ENCODE measurements at places on chromosomes 16 and 17. TPM values are rescaled to one million over a fixed set of nuclear protein-coding genes. Genes with fewer than 3 reads are reported as not detected.

- DNase-seq, result no peak
These were observed 199.1 kb downstream of the XYLT1 start for GRCh38 chr16:17271687-17272086.

DNA sequence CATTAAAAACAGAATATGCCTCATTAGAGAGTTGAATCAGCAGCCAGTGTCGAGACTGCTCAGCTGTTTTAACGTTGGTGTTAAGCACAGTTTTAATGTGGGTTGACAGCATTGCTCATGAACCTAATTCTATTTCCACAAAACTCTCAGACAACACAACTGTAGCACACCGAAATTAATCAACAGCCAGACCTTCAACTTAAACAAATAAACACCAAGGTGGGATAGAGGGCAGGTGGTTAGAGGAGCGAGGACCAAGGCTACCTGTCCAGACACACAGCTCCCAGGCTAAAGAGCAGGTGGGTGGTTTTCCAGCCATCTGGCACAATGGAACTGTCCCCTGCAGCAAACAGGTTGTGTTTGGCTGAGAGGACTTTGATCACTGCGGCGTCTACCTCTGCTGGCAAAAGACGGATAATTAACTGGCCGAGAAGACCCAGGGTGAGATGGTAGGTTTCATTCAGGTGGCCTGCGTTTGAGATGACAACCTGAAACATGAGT, 69.6 kb upstream of the ATP2A3 start:
- DNase-seq, result no peak

Gene TP53TG3
- total RNA-seq, result not detected

Gene TAT
- total RNA-seq, result 0.35 TPM

Gene IRF8
- total RNA-seq, result not detected

GRCh38 chr17:29710520-29710884, 87.8 kb upstream of the CORO6 start:
- no peak for DNase-seq

DNA sequence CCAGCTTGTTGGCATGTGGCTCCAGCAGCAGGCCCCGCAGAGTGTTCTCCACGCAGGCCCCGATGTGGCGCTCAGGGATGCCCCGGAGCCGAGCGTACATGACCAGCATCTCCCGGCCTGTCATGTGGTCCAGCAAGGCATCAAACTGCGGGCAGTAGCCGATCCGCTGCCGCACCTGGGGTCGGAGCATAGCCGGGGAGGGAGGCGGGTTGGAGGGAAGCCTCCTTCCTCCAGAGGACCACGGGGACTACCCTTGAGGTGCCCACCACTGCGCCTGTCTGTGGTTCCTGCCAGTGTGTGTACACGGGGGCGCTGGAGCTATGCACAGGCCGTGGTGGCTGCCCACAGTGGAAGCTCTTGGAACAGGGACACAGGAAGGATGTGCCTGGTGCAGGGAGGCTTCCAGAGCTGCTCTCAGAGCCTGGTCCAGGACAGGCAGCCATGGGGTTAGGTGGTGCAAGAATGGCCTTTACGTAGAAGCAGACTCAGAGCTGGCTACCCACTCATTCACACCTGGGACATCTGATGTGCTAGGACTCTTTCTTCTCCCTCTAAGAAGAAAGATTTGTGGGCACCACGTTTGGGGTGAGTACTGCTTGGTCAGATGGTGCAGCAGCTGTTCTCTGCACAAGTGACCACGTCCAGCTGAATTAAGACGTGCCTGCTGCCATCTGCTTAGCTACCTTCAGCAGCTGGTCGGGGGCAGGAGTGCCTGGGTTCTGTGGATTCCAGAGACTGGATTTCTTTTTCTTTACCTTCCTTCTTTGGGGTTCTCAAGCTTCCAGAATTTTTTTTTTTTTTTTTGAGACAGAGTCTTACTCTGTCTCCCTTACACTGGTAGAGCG, 11.3 kb upstream of the RNPS1 start:
- DNase-seq, result peak; percentile 90

Gene GOSR2
- 77.7 TPM for total RNA-seq

DNA sequence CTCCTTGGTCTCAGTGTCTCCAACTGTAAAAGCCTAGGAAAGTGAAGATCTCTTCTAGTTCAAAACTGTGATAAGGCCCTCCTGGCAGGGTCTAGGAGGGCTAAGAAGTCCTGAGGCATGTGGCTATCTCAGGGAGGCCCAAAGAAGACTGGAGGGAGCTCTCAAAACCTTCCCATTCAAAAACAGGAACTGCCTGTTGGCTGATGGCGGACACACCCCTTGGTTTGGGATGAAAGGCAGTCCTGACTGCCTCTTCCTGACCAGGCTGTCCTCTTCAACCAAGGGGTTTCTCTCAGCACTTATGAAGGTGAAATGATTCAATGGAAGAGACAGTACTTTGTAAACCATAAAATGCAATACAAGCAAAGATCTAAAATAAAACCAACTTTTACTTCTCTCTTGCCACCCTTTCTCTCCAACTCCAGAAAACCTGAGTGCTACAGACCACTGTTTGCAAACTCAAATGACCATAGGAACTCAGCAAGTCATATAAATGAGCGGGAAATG, 4.7 kb downstream of the ZNF764 start:
- no peak for DNase-seq

- DNase-seq, result no peak
These were observed 16.7 kb downstream of the GNGT2 start for GRCh38 chr17:49193513-49194296.

Gene RAB26
- 0.80 TPM for total RNA-seq

- DNase-seq, result no peak
These were observed 63.3 kb downstream of the PECAM1 start for GRCh38 chr17:64327201-64327930.

DNA sequence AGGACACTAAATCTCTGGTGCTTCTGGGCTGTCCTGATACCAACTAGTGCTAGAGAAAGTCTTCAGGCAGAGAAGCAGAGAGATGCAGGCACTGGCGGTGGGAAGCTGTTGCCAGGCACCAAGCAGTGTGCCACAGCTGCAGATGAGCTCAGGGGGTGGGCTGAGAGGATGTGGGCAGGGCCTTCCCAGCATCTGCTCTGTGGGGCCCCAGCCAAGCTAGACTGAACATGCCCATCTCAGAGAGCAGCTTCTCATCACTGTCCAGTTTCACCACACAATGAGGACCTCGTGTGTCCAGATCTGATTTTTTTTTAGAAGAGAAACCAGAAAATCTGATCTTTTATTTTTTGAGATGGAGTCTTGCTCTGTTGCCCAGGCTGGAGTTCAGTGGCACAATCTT, 17.1 kb downstream of the PSKH1 start:
- DNase-seq, result no peak

Gene CNTD1
- total RNA-seq, result not detected

Gene SLC52A1
- total RNA-seq, result not detected

GRCh38 chr16:30112197-30113030, 923 bp downstream of the GDPD3 start:
- no peak for DNase-seq

- peak; percentile 65 for DNase-seq
These were observed 65.1 kb upstream of the TNRC6C start for GRCh38 chr17:77893144-77894044.

DNA sequence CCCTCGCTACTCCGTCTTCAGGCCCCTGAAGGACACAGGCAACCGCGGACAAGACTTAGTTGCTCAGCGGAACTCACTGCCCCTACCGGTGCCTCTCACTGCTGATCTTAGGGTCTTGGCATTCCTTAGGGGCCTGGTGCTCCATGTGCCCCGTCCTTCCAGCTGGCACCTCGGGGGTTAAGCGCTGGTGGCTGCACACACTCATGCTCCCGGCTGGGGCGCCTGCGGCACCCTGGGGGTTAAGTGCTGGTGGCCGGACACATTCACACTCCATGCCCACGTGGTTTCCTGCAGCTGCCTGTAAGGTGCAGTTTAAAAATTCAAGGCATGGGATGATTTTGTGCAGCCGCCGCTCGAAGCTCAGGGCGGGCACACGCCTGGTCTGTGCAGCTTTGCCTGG, 45.1 kb downstream of the BAIAP2 start:
- no peak for DNase-seq

DNA sequence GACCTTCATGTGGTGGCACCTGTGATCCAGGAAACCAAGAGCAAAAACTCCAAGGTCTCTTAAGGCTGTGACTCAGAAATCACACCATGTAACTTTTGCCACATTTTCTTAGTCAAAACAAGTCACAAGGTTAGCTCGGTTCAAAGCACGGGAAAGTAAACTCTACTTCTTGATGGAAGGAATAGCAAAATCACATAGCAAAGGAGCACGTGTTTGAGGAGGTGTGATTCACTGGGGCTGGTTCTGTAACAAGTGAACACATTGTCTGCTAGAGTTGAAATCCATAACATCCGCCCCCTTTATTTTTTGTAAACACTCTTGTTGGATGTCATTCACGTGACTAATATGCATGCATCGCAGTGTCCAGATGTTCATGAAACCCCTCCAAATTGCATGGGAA, 415.0 kb upstream of the MAF start:
- no peak for DNase-seq

DNA sequence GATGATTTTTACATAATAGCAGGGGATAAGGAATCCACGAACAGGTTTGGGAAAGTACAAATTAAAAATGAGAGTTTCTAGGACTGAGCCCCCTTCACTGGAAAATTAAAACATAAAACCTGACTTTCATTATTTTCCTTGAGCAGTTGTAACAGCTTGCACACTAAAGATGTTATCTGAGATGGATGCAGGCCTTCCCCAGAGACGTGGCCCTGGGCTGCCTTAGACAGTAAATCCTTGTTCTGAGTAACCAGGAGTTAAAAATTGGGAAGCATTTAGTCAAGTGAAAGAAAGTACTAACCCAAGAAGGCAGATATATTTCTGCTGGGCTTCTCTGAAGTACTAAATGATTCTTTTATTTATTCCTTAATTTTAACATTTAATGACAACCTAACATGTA, 432.2 kb upstream of the KIF2B start:
- DNase-seq, result no peak

- DNase-seq, result no peak
These were observed 136.7 kb downstream of the XYLT1 start for GRCh38 chr16:17334096-17334495.

GRCh38 chr17:27089929-27090247, 204.0 kb upstream of the WSB1 start:
- DNase-seq, result peak; percentile 69

Gene CA5A
- not detected for total RNA-seq

DNA sequence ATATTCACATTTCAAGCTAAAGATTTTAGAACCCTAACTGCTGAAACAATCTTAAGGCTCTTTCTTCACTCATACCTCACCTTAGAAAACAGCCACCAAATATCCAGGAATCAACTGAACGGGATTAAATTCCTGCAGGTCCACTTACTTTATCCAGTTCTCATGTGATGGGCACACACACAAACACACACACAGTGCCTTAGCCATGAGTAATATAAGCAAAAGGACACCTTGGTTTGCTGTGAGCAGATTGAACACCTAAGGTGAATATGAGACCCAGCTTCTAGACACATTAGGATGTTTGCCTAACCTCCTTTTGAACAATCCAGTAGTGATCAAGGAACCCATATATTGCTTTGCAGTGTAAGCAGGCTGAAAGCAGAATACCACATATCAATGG, 81.5 kb downstream of the TUBD1 start:
- no peak for DNase-seq

- no peak for DNase-seq
These were observed 365.6 kb downstream of the GRIN2A start for GRCh38 chr16:9816644-9817043.

Gene TBC1D26
- 0.28 TPM for total RNA-seq

DNA sequence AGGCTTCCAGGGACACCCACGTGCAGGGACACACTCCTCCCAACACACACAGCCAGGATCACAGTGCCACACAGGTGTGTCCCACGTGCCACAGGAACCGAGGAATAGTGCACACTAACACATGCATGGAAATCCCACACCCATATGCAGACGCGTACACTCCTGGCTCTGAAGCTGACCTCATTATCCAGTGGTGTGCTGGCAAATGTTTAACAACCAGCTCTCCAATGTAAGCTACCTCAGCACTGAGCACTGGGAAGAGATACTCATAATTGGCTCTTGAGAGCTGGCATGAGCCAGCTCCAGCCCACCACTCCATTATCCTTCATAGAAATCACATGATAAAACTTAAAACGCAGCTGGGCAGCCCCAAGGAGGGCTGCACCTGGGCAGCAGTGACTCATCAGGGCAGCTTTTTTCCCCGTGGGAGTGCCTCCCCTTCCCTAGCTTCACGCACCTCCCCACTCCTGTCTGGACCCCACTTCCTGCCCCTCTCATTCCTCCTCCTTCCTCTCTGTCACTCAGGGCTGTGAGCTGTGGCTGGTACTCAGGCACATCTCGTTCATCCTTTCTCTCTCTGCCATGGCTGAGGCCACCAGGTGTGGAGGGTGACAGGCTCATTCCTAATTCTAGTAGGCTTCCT, 14.9 kb upstream of the TBX21 start:
- no peak for DNase-seq

GRCh38 chr16:55242667-55243066, 81.3 kb upstream of the IRX6 start:
- DNase-seq, result no peak

- DNase-seq, result no peak
These were observed 185.8 kb downstream of the PHKB start for GRCh38 chr16:47646914-47647313.

All from chondrocyte (in vitro differentiated cells).